Head of caudate nucleus (tissue), 42 donors: ENCODE measurements at places on chromosomes 4 and X.

DNA sequence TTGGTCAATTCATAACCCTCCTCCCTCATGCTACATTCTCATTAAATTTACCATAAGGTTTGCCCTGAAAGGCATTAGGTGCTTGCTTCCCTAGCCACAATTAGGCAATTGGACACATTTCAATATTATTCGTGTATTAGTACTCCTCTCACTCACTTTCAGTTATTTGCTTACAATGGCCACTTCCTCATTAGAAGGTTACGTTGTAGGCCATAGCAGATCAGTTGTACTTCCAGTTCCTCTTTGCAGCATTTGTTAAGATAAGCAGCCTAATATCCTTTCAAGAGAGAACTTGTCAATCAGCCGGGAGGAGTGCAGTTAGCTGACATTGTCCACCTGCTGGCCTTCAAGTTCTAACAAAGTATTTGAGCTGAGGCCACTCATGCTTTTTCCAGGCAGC, 1017.2 kb downstream of the PCDH7 start:
- no peak for DNase-seq

DNA sequence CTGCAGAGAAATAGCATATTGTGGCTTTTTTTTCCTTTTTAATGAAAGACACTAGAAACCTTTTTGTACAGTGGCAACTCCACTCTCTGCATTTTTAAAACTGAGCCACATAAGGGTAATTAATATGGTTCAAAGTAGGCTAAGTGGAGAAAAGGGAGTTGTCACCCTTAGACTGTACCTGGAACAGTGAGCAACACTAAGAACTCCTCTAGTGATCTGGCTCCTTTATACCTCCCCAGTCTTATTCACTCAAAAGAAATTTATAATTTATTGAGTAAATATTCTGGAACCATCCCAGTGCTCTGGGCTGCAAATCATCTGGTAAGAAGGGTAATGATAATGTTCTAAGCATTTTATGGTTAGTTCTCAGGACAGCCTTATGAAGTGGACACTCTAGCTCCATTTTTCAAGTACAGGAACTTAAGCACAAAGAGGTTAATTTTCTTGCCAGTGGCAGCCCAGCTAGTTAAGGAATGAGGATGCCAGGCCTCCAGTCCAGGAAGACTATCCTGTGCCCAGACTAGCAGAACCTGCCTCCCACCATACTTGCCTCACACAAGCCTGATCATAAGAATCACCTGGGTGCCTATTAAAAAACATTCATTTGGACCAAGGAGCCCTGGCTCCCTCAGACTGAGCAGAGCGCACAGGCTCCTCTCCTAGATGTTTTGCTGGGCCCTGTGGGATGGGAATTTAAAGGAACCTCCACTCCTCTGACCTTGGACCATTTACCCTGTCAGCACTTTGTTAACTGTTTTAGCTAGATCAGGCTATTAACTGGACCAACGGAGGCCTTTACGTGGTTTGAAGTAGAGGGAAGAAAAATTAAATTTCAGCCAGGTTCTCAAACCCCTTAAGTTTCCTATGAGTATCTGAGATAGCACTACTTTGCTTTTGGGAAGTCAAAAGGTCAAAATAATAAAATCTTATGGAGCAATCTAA, 102.6 kb downstream of the PDE5A start:
- DNase-seq: no peak

- no peak for DNase-seq
Observed at GRCh38 chrX:133530960-133531359, 115.7 kb upstream of the GPC4 start.

- DNase-seq: no peak
Observed at GRCh38 chr4:958314-958665, 15.1 kb downstream of the DGKQ start.

DNA sequence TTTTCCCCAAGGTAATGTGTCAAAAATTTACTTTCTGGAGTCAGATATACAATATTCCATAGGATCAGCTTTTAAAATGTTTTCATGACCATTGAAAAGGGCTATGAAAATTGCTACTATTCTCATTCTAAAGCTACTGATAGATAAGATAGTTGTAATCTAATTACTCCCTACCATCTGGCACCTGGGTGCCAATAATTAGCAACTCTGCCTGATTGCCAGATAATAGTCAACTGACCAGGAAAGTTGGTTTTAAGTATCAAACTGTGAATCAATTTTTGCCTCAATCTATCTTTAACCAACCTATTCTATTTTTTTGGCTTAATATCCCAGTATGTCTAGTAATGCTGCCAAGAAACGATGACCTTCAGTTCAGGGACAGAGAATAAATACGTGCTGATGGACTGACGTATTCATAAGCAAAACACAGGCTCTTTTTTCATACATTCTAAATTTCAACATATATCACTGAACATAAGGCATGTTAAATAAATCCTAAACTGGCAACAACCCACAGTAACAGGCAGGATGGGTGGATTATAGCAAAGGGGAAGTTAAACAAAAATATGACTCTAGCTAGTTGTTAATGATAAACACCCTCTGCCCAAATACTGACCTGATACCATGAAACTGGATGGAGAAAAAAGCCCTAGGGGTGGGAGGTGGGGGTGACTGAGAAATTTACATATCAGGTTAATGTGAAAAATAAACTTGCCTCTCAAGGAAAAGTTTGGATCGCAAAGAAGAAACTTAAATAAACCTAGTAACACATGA, 18.2 kb downstream of the SH3RF1 start:
- no peak for DNase-seq

- peak; percentile 87 for DNase-seq
Observed at GRCh38 chrX:49209434-49210251, 9.7 kb upstream of the SYP start.

DNA sequence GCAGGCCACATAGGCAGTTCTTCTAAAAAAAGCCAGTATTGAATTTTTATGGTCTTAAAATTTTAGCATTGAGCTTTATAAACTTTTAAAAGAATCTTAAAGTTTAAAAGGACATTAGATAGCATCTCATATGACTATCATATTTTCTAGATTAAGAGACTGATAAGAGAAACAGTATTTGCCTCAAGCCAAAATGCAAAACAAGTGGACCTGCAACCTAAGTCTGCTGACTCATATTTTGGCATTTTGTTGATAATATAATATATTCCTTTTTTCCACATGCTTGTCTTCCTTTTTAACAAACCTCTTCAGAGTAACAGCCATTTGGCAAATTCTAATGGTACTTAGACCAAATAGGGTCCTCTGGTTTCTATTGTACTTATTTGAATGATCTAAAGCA, 328.5 kb upstream of the GALNTL6 start:
- no peak for DNase-seq

DNA sequence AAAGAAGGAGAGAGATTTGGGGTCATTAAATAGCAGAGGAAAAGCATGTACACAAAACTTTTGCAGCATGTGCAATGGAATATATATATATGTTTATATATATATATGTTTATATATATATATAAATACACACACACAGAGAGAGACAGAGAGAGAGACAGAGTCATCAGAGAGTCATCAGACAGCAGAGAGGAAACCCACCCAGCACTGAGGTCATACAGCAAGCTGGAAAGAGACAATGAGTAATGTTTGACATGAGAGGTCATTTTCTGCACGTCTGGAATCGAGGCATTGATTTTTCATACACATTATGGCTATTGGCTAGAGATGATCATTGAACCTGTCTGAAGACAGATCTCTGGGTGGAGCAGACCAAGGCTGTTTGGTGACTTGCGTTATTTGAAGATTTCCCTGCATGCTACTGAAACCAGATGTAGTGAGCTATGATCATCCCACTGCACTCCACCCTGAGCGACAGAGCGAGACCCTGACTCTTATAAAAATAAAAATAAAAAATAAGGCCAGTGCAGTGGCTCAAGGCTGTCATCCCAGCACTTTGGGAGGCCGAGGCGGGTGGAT, 48.8 kb upstream of the SHOX start:
- no peak for DNase-seq

DNA sequence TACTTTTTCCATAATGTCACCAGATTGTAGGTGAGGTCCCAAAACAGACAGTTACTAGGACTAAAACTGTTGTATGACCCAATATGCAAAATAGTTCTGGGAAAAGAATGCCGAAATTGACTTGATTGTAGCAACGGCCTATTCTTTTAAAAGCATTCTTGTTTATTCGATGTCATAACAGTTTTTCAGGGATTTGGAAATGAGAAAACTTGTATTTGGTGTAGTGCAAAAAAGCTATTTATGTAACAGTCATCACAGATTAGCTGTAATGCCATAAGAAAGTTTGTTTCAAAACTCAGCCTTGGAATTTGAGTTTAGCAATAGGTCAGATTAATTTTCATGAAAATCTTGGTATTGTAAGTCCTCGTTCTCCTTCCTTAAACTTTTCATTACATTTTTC, 69.2 kb upstream of the DIAPH2 start:
- no peak for DNase-seq

- no peak for DNase-seq
Observed at GRCh38 chr4:87399148-87399547, 8.2 kb upstream of the HSD17B11 start.

DNA sequence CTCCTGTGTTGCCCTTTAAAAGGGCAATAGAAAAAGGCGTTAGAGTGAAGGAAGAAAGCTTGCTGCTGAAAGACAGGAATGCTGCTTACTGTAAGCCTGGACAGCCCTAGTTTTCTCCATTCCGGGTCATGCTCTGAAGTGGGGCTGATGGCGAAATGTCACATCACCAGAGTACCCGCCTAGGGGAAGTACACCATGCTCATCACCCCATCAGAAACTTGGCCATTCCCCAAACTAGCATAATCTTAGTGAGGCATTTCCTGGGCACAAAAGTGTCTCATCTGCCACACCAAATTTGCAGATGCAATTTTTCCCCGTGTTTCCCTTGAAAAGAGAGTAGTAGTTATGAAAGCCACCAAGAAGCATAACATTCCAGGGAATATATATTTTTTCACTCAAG, 47.8 kb upstream of the CAMK2D start:
- DNase-seq: peak; percentile 48

GRCh38 chr4:101669138-101669831, 121.2 kb upstream of the BANK1 start:
- DNase-seq: no peak

DNA sequence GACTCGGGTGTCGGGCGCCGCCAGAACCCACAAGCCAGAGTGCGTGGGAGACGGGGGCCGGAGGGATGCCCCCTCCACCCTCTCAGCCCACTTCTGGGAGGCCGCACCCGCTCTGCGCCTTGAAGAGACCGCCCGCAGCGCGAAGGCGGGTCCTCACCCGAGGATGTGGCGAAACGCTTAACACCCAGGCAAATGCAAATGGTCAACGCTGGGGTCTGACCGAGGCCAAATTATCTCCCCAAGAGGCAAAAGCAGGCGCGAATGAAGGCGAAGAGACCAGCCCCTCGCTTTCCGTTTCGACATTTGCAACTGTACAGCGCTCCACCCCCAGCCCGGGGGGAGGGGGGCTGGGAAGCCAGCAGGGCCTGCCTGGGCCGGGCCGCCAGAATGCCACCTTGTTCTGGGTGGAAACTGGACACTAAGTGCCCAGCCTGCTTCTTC, 137.7 kb upstream of the ZIC3 start:
- DNase-seq: no peak

DNA sequence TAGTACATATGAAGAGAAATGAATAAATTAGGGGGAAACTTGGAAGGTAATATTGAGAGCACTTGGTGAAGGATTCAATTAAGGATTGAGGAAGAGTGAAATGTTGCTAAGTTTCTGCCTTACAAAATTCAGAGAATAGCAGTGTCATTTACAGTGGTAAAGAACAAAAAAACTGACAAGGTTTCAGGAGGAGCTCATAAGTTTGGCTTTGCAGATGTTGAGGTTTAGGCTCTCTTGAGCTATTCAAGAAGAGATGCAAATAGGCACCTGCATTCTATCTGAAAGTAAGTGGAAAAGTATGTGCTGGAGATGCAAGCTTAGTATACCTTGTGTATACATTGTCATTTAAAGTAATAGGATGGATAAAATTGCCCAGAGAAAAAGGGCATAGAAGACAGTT, 22.3 kb upstream of the EMCN start:
- no peak for DNase-seq

GRCh38 chr4:48194971-48195370, 60.9 kb upstream of the TXK start:
- no peak for DNase-seq

GRCh38 chr4:156169011-156169410, 215.3 kb upstream of the CTSO start:
- no peak for DNase-seq

- no peak for DNase-seq
Observed at GRCh38 chrX:11209798-11210414, 83.3 kb upstream of the AMELX start.

DNA sequence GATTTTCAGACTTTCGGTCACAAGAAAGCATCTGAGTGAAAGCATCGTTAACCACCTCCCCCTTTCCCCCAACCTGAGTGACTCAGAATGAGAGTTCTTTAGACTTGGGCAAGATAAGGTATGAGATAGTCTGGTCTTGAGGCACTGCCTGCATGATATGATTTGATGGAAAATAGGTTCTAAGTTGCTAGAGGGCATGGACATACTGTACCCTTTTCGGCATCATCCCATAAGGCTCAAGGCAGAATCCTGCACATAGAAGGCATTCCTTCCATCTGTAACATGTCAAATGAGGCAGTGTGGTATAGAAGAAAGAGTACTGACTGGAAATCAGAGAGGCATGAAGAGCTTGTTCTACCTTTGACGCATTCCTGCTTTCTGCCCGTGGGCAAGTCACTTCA, 16.8 kb upstream of the AMOT start:
- no peak for DNase-seq

- no peak for DNase-seq
Observed at GRCh38 chr4:16217300-16218051, 8.8 kb downstream of the TAPT1 start.

- DNase-seq: no peak
Observed at GRCh38 chr4:680928-681645, 6.7 kb downstream of the MYL5 start.

DNA sequence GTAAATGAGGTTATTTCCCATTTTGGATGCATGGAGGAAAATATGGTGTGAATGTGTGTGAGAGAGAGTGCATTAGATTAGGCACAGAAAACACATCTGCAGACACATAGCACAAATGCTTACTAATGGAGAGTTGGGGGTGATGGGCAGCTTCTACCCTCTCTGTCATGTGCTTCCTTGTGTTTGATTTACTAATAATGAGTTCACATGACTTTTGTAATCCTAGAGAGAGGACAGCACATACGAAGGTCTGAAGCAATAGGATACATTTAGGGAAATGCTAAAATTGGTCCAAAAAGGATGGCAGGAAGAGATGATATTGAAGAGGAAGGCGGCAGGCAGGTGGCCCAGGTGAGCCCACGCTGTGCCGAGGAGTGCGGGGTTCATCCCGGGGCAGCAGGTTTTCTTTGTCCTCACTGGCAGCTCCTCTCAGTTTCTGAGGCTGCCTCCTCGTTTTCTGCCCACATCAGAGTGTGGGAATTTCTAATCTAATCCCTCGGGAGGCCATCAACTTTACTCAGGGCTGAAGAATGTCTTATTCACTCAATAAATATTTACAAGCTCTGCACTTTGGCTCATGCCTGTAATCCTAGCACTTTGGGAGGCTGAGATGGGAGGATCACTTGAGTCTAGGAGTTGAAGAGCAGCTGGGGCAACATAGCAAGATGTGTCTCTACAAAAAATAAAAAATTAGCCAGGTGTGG, 15.9 kb upstream of the MAP9 start:
- DNase-seq: no peak

- peak; percentile 94 for DNase-seq
Observed at GRCh38 chrX:154490414-154491083, at the start of gene SLC10A3. Gene SLC10A3 (minus strand): TSS chrX:154490629. CDS start chrX:154488940, 1,689 bp downstream.

- DNase-seq: no peak
Observed at GRCh38 chr4:150348079-150348478, 233.9 kb upstream of the MAB21L2 start.
